ENCODE measurements at places on chromosomes 7 and 10.
A peak's percentile ranks its signal among the peaks of the same experiment; 100 is the strongest.

- H3K27ac ChIP-seq, result peak overlapping the region; percentile 88
- H3K4me1 ChIP-seq, result peaks cover 4% of the 10 kb centered on the region
- DNase-seq, result no peak
- peak overlapping the region; percentile 58 for H3K4me3 ChIP-seq
Measured at GRCh38 chr7:41699516-41699915, 3.4 kb downstream of the INHBA start.

DNA sequence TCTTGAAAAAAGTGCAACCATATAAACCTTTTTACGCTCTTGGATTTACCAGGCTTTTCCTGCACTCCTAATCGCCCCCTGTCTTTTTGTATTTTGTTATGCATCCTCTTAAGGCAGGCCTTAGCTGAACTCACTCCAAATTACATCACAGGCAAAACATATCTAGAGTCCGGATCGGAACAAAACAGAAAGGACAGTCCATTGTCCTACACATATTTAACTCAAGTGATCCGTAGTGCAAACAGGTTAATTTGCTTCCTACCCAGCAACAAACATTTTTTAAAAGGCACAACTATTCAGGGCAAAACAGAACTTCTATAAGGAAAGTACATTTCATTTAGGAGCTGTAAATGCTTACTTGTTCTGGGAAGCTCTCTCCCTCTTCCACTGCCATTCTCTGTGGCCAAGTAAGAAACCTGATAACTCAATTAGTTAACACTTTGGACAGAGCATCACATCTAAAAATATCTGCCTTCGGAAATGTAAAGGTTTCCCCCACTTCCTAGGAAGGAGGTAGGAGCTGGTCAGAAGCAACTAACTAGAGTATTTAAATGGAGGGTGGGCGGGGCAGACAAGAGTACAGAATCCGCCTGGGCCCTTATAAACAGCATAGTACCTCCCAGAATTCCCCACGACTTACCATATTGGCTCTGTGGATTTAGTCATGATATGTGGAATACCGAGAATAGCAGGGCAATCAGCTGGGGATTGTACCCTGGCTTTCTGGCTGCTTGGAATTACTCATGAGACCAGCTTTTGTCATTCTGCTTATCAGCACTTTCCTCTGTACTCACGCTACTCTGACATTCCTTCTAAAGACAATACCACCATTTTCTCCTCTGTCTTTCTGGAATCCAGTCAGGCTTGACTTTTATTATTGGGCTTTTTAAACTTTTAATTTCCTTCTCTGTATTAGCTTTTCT, 89.5 kb downstream of the ANK3 start:
- no peaks in the 10 kb centered on the region for H3K36me3 ChIP-seq
- no peak overlapping the region for H3K27ac ChIP-seq
- DNase-seq, result no peak
- no peaks in the 10 kb centered on the region for H3K4me1 ChIP-seq

GRCh38 chr7:135262623-135263320, 29.1 kb downstream of the STRA8 start:
- DNase-seq, result peak; percentile 15
- no peaks in the 10 kb centered on the region for H3K36me3 ChIP-seq
- peaks cover 6% of the 10 kb centered on the region for H3K4me1 ChIP-seq
- no peak overlapping the region for H3K27ac ChIP-seq
- no peaks in the 10 kb centered on the region for H3K27me3 ChIP-seq

- H3K27me3 ChIP-seq, result no peaks in the 10 kb centered on the region
- DNase-seq, result no peak
- H3K4me1 ChIP-seq, result peaks cover 35% of the 10 kb centered on the region
- H3K27ac ChIP-seq, result peak overlapping the region; percentile 68
- no peak overlapping the region for H3K4me3 ChIP-seq
- no peaks in the 10 kb centered on the region for H3K36me3 ChIP-seq
Measured at GRCh38 chr10:116691635-116692034, 50.7 kb downstream of the HSPA12A start.

DNA sequence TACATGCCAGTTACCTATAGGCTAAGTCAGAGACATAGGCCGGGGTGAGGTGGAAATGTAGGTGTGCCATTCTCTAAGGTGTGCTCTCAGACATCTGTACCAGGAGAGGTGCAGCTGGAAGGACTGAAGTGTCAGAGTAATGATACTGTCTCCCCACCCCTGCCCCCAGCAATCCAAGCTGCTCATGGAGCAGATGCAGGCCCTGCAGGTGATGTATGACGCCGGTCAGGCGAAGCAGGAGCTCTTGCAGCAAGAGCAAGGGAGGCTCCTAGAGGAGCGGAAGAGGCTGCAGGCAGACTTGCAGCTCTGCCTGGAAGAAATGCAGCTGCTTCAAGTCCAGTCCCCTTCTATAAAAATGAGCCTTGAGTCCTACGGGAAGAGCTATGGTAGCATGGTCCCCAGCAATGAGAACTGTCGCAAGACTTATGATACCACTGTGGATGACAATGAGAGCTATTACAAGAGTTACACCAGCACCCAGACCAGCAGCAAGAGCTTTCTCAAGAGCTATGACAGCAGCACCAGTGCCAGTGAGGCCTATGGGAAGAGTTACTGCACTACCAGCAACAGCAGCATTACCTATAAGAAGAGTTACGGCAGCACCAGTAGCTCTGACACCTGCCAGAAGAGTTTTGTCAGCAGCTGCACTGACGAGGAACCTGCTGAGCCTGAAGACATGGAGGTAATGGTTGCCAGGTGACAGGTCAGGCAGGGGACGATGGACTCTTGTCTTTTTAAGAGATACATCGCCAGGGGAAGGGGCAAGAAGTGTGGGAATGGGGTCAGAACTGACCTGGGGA, 18.4 kb upstream of the FLNC start:
- no peak overlapping the region for H3K4me3 ChIP-seq
- DNase-seq, result no peak
- H3K36me3 ChIP-seq, result no peaks in the 10 kb centered on the region
- no peak overlapping the region for H3K27ac ChIP-seq
- H3K4me1 ChIP-seq, result no peaks in the 10 kb centered on the region

DNA sequence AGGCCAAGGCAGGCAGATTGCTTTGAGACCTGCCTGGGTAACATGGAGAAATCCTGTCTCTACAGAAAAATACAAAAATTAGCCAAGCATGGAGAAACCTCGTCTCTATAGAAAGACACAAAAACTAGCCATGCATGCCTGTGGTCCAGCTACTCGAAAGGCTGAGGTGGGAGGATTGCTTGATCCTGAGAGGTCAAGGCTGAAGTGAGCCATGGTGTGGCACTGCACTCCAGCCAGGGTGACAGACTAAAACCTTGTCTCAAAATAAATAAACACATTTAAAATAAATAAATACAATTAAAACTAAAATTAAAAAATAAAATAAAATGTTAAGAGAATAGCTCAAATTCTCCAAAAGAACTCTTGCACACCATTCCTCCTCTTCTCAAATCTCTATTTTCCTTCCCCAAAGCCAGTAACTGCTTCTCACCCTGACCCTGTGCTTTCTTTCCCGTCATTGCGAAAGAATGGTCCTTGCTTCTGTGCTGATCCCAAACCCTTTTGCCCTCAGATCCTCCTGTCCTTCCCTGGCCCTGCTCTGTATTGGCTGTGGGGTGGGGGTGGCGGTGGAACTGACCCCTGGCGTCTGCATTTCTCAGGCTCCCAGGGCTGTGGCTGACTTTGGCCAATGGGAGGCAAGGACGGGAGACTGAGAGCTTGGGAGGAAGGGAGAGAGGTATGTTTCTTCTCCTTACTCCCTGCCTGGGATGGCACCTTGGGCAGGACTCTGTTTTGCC, 12.4 kb downstream of the SRGN start:
- no peak for DNase-seq
- no peak overlapping the region for H3K4me3 ChIP-seq
- H3K36me3 ChIP-seq, result peaks cover 25% of the 10 kb centered on the region
- no peaks in the 10 kb centered on the region for H3K4me1 ChIP-seq
- no peaks in the 10 kb centered on the region for H3K27me3 ChIP-seq

GRCh38 chr10:132666705-132667341, 119.1 kb downstream of the NKX6-2 start:
- DNase-seq, result no peak
- no peak overlapping the region for H3K4me3 ChIP-seq
- H3K27ac ChIP-seq, result no peak overlapping the region
- no peaks in the 10 kb centered on the region for H3K4me1 ChIP-seq

DNA sequence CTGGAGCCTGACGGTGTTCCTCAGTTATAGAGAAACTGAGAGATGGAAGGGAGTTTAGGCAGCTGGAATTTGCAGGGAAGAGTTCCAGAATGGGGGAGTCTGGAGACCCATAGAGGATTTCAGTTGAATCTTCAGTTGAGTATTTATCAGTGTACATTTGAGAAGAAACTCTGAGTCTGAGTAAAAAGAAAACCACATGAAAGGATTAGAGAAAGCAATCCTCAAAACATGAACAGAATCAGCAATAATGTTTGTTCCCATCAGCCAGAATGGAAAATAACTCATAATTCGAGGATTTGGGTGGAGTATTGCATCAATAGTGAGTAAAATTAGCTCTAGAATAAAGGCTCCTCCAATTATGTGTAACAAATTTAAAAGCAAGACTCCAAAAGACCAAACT, 130.0 kb upstream of the AHR start:
- H3K4me3 ChIP-seq, result no peak overlapping the region
- no peaks in the 10 kb centered on the region for H3K27me3 ChIP-seq
- DNase-seq, result no peak

- DNase-seq, result peak; percentile 86
- no peaks in the 10 kb centered on the region for H3K36me3 ChIP-seq
- H3K4me1 ChIP-seq, result peaks cover 6% of the 10 kb centered on the region
- H3K27ac ChIP-seq, result peak overlapping the region; percentile 66
Measured at GRCh38 chr7:129366-130221, 62.8 kb upstream of the FAM20C start.

- H3K36me3 ChIP-seq, result no peaks in the 10 kb centered on the region
- H3K27ac ChIP-seq, result peak overlapping the region; percentile 65
- no peaks in the 10 kb centered on the region for H3K27me3 ChIP-seq
- peaks cover 5% of the 10 kb centered on the region for H3K4me1 ChIP-seq
Measured at GRCh38 chr10:112209684-112210131, 26.1 kb upstream of the GPAM start.

GRCh38 chr7:148473703-148474480, 116.7 kb upstream of the C7orf33 start:
- DNase-seq, result no peak
- no peaks in the 10 kb centered on the region for H3K4me1 ChIP-seq
- H3K27ac ChIP-seq, result no peak overlapping the region
- no peak overlapping the region for H3K4me3 ChIP-seq

GRCh38 chr10:34047389-34047788, 712.9 kb upstream of the NRP1 start:
- H3K27me3 ChIP-seq, result no peaks in the 10 kb centered on the region
- no peak for DNase-seq
- H3K36me3 ChIP-seq, result no peaks in the 10 kb centered on the region
- H3K27ac ChIP-seq, result no peak overlapping the region

DNA sequence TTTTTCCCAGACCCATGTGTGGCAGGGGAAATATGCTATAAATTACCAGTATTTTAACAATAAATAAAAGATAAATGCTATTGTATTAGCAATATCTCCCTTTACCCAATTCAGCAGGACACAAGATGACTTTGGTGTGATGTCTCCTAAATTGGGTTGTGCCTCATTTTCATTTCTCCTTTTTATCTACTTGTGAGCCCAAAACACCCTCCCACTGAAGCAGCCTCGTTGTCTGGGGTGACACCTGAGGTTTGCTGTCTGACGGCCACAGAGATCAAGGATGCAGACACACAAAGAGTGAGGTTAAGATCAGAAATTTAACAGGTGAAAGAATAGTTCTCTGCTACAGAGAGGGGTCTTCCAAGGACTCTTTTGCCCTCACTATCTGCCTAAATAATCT, 27.1 kb upstream of the CC2D2B start:
- peaks cover 31% of the 10 kb centered on the region for H3K4me1 ChIP-seq
- H3K27ac ChIP-seq, result peak overlapping the region; percentile 86
- H3K36me3 ChIP-seq, result peaks cover 8% of the 10 kb centered on the region
- H3K27me3 ChIP-seq, result no peaks in the 10 kb centered on the region
- no peak overlapping the region for H3K4me3 ChIP-seq
- DNase-seq, result no peak

DNA sequence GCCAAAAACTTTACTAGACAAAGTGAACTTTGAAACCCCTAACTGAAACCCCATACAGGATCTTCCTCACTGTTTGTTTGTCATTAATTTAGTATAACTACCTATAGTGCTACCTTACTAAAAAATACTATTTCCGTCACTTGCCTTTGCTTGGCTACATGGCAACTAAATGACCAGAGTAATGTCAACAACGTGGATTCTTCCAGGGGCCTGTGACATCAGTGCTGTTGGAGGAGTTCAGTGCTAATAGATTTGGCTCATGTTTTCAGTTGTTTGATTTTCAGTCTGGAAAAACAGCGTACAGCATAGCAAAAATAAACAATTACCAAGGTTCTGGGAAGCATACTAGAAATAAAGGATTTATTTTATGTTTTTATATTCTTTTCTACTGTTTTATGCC, 3.0 kb upstream of the ASB15 start:
- no peak overlapping the region for H3K27ac ChIP-seq
- H3K36me3 ChIP-seq, result no peaks in the 10 kb centered on the region
- no peaks in the 10 kb centered on the region for H3K27me3 ChIP-seq
- no peak overlapping the region for H3K4me3 ChIP-seq
- no peak for DNase-seq

GRCh38 chr7:2242541-2243429, 759 bp downstream of the NUDT1 start:
- peaks cover 13% of the 10 kb centered on the region for H3K36me3 ChIP-seq
- H3K27ac ChIP-seq, result peak overlapping the region; percentile 52
- H3K4me3 ChIP-seq, result peak overlapping the region; percentile 74
- peaks cover 3% of the 10 kb centered on the region for H3K4me1 ChIP-seq
- DNase-seq, result no peak
- H3K27me3 ChIP-seq, result no peaks in the 10 kb centered on the region

DNA sequence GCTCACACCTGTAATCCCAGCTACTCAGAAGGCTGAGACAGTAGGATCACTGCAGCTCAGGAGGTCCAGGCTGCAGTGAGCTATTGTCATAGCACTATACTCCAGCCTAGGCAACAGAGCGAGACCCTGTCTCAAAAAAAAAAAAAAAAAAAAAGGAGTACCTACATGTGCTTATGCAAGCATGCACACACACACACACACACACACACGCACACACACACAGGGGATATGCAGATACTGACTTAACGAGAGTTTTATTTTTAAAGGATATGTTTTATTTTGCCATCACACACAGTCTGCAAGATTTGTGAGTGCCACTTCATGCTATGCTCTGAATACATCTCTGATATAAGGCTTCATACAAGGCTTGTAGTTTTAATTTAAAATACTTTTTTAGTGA, 479.3 kb downstream of the NEBL start:
- H3K4me1 ChIP-seq, result no peaks in the 10 kb centered on the region
- no peak overlapping the region for H3K27ac ChIP-seq
- no peak for DNase-seq
- H3K27me3 ChIP-seq, result no peaks in the 10 kb centered on the region
- H3K36me3 ChIP-seq, result no peaks in the 10 kb centered on the region

DNA sequence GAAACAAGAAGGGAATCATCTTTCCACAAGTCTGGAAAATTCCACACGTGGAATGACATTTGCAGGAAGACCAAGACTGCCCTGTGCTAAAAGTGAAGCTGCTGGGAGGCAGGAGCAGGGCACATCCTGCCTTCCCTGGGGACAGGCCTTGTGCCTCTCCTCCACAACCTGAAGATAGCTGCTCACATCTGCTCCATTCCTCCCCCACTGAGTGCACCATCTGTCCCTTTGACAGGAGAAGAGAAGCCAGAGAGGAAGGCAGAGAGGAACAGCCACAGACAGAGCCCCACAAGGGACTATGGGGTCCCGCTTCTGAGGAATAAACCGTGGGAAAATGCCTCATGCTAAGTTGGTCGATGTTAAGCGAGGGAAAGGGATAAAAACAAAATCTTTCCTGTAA, 15.9 kb upstream of the FAM171A1 start:
- no peaks in the 10 kb centered on the region for H3K4me1 ChIP-seq
- no peak overlapping the region for H3K27ac ChIP-seq
- H3K4me3 ChIP-seq, result no peak overlapping the region
- no peaks in the 10 kb centered on the region for H3K36me3 ChIP-seq
- DNase-seq, result no peak
